ENCODE measurements at places on chromosomes 12 and 14.

- no peak for DNase-seq
Observed at GRCh38 chr12:51846911-51847642, 1.4 kb downstream of the FIGNL2 start.

DNA sequence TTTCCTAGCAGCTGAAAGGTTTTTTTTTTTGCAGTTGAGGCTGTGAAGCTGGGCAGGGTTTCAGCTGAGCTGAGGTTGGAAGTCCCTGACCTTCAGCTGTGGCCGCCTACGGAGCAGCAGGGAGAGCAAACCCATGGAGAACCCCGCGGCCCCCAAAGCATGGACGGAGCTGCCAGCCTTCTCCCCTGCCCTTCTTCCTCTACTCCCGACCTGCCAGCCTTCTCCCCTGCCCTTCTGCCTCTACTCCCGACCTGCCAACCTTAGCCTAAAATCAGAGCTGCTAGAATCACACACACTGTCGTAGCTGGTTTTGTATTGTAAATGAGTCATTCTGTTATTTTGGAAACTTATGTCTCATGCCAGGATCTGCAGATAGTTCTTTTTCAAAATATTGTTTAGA lies 74.6 kb downstream of the PPP2R5C start:
- no peak for DNase-seq

GRCh38 chr14:24694680-24695079 lies 60.7 kb upstream of the GZMB start:
- no peak for DNase-seq

- no peak for DNase-seq
Observed at GRCh38 chr12:64730588-64730969, 28.6 kb downstream of the GNS start.

DNA sequence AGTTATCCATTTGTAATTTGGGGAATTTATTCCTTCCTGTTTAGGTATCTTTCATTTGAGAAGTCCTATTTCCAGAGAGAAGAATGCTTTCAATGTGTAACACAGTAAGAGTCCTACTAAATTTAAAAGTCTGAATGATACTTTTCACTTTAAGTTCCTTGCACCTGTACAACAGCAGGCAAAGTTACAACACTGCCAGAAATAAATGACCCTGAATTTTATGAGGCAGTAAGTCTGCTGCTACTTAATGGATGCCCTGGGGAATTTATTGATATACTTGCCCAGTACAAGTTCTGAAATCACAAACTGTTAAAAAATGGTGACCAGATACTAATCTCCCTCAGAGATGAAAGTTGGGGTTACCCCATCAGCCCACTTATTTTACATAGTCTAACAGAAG lies 53.1 kb downstream of the NTS start:
- DNase-seq, result no peak

DNA sequence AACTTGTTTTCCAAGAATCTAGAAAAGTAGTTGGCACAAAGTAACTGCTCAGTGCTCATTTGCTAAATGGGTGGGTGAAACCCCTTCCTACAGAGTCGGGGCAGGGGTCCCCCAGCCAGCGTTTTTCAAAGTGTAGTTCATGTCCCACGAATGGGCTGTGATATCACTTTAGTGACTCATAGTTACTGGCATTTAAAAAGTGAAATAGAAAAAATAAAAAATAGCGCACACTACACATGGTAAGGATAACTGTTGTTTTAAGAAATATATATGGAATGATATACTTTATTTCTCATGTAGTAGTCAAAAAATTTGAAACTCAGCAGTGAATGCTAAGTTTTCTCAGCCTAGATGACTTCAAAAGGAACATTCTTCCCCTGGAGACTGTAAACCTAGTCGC lies 250.4 kb downstream of the CHST11 start:
- no peak for DNase-seq

GRCh38 chr14:84674636-84675035 lies 855.3 kb upstream of the FLRT2 start:
- no peak for DNase-seq

DNA sequence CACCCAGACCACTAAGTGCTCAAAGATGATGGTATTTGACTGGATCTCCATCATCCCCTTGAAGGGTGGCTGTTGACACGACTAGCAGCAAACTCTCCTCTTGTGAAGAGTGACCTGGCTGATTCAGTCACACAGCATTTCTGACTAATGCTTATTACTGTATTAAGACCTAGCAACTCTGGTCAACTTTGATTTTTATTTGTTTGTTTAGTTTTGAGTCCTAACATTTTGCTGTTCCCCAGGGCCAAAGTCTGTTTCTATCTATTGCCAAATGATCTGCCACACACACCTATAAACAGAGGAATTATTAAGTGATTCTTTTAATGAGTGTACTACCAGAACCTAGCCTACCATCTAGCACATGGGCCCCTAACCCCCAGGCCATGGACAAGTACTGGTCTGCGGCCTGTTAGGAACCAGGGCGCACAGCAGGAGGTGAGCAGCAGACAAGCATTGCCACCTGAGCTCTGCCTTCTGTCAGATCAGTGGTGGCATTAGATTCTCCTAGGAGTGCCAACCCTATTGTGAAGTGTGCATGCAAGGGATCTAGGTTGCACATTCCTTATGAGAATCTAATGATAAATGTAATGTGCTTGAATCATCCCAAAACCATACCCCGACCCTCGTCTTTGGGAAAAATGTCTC lies 120.0 kb downstream of the RPS6KA5 start:
- DNase-seq, result no peak

- DNase-seq, result no peak
Observed at GRCh38 chr12:123528858-123529257, 4.7 kb downstream of the RILPL1 start.

DNA sequence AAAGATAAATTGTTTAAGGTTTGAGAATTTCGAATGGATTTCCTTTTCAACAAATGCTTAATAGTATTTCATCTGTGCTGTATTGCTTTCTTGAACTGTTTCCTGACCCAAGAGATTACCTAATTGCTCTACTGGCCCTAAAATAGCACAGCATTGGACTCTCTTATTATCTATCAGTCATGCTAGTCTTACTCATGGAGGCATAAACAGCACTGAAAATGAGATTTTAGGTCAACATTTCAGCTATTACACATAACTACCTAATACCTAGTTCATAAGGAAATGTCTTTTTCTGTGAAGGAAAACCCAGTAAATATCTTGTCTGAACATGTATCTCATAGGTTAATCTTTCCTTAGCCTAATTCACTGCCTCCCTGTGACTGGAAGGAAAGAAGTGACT lies 4.3 kb upstream of the ABCD2 start:
- no peak for DNase-seq

- no peak for DNase-seq
Observed at GRCh38 chr12:38053113-38053512, 263.5 kb upstream of the ALG10B start.

DNA sequence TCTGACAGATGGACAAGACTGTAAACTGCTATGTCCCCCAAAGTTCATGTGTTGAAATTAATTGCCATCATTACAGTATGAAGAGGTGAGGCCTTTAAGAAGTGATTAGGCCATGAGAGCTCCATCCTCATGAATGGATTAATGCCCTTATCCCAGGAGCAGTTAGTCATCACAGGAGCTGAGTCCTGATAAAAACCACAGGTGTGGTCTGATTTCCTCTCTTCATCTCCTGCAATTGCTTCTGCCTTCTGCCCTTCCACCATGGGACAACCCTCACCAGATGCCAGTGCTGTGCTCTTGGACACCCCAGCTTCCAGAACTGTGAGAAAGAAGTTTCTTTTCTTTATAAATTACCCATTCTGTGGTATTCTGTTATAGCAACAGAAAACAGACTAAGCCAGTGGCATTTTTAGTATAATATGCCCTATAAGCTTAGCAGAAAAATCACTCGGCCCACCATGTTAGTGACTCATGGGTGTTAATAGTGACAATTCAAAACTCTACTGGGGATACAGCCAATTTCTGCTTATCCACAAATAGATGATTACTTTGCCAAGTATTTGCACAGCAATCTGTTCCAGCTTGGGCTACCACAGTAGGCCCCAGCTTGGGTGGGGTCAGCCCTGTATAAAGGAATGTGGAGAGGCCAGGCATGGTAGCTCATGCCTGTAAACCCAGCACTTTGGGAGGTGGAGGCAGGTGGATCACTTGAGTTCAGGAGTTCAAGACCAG lies 129.0 kb upstream of the BCL2L14 start:
- DNase-seq, result no peak

- DNase-seq, result no peak
Observed at GRCh38 chr12:11765421-11765816, 115.9 kb downstream of the ETV6 start.

- no peak for DNase-seq
Observed at GRCh38 chr12:94788298-94788697, 137.9 kb upstream of the TMCC3 start.

DNA sequence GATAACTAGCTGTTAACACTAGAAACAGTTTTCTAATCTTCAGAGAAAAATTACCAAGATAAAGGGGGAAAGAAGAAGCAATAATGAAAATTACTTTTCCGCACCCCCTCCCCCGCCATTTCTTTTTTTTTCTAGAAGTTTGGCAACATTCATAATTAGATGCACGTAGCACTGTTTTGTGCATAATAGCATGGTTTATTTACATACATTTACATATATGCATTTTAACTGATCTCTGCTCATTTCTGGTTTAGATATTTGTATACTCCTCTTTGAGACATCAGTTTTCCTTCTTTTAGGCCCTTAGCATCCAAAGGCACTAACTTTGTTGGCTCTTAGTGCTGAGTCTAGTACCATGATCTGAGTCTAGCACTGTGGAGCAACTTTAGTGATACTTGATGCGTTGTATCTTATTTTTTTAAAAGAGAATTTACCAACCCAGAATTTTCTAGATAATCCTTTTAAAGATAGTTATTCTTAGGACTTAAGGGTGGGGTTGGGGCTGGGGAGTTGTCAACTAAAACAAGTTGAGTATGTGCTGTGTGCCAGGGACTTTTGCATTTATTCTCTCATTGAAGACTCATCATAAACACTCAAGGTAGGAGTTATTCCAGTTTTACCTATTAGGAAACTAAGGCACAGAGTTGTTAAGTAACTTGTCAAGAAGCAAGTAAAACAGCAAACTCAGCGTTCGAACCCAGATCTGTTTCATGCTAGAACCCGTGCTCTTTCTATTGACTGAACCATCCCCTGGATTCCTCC lies 110.5 kb downstream of the DIP2B start:
- no peak for DNase-seq

GRCh38 chr14:91899806-91900205 lies 32.5 kb upstream of the TC2N start:
- DNase-seq, result no peak

- no peak for DNase-seq
Observed at GRCh38 chr14:48536318-48536717, 860.9 kb upstream of the MDGA2 start.

GRCh38 chr12:4719821-4720636 lies at the start of gene GALNT8:
Gene GALNT8 (plus strand): TSS chr12:4720400. CDS start chr12:4720678, 278 bp downstream.
- DNase-seq, result no peak

- no peak for DNase-seq
Observed at GRCh38 chr12:15186597-15186996, 34.6 kb downstream of the RERG start.

- no peak for DNase-seq
Observed at GRCh38 chr14:81147140-81147897, 73.4 kb downstream of the GTF2A1 start.

DNA sequence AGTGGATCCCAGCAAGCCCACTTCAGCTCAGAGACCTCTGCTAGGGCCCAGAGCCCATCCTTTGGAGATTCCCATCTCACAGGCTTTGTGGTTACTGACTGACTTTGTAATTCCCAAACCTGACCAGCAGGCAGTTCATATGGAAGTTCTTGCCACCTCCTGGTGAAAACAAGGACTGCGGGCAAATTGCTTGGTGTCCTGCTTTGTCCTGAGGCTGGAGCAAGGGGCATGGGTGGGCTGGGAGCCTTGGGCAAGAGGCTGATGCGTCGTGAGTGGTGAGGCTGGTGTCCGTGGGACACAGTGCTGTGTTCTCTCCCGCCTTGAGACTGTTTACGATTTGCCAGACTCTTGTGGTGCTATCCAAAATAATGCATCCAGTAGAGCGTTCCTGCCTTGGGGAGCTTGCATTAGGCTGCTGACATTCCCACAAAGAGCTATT lies 91.0 kb downstream of the LRRC74A start:
- DNase-seq, result no peak

DNA sequence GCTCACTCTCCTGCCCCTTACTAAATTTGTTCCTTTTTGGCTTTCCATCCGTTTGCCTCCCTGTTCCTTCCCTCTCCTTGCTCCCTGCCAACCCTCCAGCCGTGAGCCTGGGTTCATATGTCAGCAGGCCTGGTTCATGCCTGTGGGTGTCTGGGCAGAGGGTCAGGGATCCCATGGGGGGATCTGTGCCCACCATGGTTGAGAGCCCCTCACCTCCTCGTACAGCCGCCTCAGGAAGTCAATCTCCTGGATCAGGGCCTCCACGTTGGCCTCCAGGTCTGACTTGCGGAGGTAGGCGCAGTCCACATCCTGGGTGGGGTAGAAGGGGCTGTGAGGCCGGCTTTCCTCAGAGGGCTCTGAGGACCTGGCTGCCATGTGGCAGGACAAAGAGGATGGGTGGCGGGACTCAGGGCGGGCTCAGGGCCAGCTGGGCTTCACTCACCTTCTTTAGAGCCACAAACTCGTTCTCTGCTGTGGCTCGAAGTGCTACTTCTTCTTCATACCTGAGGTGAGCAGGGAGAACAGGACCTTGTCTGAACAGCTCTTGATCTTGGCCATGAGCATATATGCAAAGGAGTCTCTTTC lies 3.6 kb downstream of the KRT83 start:
- DNase-seq, result no peak

- no peak for DNase-seq
Observed at GRCh38 chr12:132713123-132713522, 2.5 kb downstream of the PGAM5 start.

- DNase-seq, result peak; percentile 13
Observed at GRCh38 chr12:91778938-91779400, 366.7 kb downstream of the BTG1 start.

GRCh38 chr12:46158501-46158900 lies 110.3 kb downstream of the SLC38A1 start:
- DNase-seq, result no peak

DNA sequence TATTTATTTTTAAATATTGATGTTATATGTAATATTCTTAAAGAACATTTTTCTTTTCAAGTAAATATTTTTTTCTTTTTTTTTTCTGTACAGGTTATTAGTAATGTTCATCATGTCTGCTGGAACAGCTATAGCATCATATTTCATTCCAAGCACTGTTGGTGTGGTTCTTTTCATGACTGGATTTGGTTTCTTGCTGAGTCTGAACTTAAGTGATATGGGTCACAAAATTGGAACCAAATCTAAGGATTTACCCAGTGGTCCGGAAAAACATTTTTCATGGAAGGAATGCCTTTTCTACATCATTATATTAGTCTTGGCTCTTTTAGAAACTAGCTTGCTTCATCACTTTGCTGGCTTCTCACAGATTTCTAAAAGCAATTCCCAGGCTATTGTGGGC lies 23.2 kb downstream of the PCNX4 start:
- no peak for DNase-seq

Measured in stimulated activated CD8-positive, alpha-beta memory T cell treated with anti-CD3 and anti-CD28 coated beads, Interleukin-15, amount 100 ng/mL, for 48 hours (primary cell).